ENCODE measurements at places on chromosomes 5 and 9.
A peak's percentile ranks its signal among the peaks of the same experiment; 100 is the strongest.

DNA sequence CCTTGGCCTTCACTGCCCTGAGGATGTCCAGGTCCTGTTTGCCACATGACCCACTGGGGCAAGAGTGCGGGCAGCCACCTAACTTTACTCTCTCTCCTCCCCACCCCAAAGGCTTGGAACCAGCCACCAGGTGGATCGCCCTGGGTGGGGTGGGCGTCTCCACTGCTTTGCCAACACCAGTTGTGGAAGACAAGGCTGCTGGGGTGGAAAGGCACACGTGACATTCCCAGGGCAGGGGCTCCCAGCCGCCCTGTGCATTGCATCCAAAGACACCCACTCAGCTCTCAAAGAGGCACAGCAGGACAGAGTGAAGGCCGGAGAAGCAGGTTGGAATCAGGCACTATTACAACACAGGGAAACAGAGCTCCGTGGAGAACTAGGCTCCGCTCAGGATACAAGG, 162.2 kb downstream of the OLFM1 start:
- DNase-seq: no peak

DNA sequence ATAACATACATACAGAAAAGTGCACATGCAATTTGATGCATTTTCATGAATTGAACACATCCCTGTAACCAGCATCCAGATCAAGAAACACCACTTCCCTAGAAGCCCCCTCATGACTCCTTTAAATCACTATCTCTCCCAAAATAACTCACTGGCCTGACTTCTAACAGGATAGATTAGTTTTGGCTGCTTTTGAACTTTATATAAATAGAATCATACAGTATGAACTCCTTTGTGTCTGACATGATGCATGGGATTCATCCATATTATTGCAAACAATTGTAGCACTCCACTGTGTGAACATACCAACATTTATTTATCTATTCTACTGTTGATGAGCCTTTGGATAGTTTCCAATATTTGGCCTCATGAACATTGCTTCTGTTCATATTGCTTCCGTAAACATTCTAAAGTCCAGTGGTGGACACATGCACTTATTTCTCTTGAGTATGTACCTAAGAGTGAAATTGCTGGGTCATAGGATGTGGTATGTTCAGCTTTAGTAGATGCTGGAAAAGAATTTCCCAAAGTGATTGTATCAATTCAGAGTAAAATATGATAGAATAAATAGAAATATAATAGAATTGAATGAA, 148.7 kb upstream of the GDNF start:
- DNase-seq: no peak

DNA sequence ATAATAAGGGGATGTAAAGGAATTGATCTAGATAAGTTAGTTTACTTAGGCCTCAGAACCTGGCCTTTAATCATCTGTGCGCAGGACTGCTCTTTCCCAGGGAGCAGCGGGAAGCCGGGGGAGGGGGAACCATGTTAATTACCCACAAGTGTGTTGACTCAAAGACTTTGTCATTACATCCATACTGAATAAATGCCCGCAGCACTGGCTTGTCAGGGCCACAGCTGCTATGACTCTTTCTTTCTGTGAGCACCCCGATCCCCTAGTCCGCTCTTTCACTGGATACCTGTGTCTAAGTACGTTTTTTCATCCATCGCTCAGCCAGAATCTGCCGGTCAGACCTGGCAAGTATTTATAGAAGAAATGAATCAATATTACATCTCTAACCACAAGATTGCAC, 249.3 kb upstream of the DMRT1 start:
- no peak for DNase-seq

- DNase-seq: no peak
Measured at GRCh38 chr5:135944967-135945560, 9.7 kb downstream of the LECT2 start.

GRCh38 chr9:93094658-93095204, 1.3 kb upstream of the CARD19 start:
- no peak for DNase-seq

GRCh38 chr5:134620634-134621033, 12.0 kb downstream of the SAR1B start:
- no peak for DNase-seq

- no peak for DNase-seq
Measured at GRCh38 chr5:35810601-35811000, 46.1 kb upstream of the IL7R start.

DNA sequence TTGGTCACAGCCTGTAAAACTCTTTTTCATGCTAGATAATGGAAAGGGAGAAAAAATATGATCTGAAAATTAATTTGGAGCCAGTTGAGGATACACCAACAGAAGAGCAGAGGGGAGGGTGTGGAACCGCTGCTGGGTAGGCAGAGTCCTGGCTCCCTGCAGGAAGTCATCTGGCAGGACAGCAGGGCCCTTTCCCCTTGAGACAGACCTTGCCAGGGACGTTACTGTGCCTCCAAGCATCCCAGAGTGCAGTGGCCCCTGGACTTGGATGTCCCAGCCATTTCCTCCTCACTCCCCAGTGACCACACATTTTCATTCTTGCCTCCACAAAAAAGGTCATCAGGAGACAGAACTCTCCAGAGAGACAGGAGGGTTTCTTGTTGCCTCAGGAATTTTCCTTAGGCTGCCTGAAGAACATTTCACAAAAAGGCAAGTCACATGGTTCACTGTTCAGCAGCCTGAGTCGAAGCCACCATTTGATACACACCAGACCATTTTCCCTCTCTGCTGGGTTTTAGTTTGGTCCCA, 5.9 kb downstream of the TRPM3 start:
- no peak for DNase-seq

GRCh38 chr5:154422298-154422697, 23.5 kb upstream of the SAP30L start:
- no peak for DNase-seq

GRCh38 chr9:77773381-77773780, 125.3 kb upstream of the GNA14 start:
- no peak for DNase-seq

DNA sequence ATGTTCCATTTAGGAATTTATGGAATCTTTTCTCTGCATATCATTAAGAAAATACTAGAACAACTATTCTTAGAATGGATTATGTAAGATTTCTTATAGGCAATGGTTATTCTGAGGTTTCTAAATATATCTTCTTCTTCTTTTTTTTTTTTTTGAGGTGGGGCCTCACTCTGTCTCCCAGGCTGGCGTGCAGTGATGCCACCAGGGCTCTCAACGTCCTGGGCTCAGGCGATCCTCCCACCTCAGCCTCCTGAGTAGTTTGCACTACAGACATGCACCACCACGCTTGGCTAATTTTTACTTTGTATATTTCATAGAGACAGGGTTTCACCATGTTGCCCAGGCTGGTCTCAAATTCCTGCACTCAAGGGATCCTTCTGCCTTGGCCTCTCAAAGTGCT, 137.2 kb downstream of the SREK1 start:
- DNase-seq: no peak

GRCh38 chr9:105006514-105006913, 78.6 kb upstream of the ABCA1 start:
- no peak for DNase-seq

DNA sequence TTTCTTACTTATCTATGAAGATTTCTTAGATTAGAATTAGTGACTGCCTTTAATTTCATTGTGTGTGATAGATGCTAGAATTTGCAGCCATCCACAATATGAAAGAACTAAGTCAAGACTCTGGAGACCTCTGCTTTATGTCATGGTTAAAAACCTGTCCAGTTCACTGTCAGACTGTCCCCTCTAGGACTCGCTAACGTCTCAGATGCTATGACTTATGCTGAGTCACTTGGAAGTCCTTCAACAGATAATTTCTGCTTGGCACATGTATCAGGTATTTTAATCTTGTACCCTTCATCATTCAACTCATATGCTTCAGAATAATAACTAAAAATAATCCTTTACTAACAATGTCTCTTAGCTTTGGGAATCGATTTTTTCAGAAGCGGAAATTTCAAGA, 230.5 kb upstream of the DMAC1 start:
- DNase-seq: no peak

DNA sequence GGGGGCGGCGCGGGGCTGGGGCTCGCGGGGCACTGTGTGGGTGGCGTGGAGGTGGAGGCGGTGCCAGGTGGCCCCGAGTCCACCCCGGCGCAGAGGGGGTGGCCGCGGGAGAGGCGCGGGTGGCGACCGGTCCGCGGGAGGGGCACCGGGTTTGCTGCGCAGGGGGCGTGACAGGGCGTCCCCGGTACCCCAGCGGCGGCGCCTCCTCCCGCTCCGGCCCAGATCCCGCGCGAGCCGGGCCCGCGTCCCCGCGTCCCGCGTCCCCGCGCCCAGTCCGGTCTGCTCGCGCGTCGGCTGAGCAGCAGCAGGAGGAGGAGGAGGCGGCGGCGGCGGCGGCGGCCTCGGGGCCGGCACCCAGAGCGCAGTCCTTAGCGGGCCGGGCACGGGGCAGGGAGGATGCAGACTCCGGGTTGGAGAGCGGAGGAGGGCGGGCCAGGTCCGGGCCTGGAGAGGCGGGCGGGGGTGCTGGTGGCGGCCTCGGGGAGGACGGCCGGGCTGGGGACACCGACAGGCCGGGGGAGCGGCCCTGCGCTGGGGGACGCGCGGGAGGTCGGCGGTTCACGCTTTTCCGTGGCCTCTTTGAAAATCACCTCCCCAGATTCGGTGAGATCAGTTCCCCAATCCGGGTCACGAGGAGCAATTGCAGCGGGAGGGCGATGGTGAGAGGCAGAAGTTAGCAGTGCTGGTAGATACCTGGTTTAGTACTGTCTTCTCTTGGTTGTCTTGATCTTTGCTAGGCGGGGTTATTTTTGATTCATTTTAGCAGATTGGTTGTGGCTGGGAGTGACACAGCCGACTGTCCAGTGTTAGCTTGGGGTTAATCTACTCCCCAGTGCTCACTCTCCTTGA, 1.7 kb downstream of the TRIO start:
- peak; percentile 12 for DNase-seq

GRCh38 chr5:109053995-109054417, 306.3 kb downstream of the FER start:
- DNase-seq: no peak

DNA sequence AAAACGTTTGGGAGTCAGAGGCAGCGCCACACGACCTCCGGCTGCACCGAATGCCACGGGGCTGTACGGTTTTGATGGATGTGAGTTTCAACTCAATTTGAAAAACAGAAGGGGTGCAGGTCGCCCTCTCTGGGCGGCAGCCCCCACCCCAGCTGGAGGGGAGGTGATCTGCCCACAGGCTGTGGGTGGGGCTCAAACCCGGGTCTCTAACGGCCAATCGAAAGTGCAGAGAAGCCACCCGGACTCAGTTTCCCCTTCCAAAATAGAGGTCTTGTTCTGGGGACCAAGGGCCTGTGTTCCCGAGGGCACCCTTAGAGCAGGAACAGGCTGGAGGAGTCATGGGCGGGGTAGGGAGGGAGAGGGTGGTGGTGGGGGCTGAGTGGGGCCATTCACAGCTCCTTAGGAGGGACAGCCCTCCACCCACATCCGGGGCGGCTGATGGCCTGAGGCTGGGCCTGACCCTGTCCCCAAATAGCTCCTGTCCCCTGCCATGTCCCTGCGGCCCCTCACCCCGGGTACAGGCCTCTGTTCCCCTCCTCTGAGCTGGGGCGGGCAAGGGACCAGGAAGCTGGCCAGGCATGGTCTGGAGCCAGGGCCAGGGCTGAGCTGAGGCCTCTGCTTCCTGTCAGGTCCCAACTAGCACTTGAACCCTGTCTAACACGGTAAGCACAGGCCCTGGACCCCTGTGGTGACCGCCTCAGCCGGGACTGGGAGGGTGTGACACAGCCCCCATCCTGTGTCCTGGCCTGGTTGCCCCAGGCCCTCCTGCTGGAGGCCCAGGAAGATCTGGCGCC, 22.6 kb upstream of the NOTCH1 start:
- DNase-seq: no peak

- DNase-seq: no peak
Measured at GRCh38 chr5:165400086-165400485, 1894.7 kb downstream of the MAT2B start.

GRCh38 chr5:96338091-96338490, 95.0 kb downstream of the PCSK1 start:
- no peak for DNase-seq

- DNase-seq: no peak
Measured at GRCh38 chr5:35804201-35804653, 52.5 kb upstream of the IL7R start.

Data from T-helper 2 cell (primary cell).